ENCODE measurements at places on chromosomes 1 and 21. TPM values are rescaled to one million over a fixed set of nuclear protein-coding genes. Genes with fewer than 3 reads are reported as not detected.

Gene OR6K3
- not detected for polyA plus RNA-seq

Gene ETS2
- 133 TPM for polyA plus RNA-seq

DNA sequence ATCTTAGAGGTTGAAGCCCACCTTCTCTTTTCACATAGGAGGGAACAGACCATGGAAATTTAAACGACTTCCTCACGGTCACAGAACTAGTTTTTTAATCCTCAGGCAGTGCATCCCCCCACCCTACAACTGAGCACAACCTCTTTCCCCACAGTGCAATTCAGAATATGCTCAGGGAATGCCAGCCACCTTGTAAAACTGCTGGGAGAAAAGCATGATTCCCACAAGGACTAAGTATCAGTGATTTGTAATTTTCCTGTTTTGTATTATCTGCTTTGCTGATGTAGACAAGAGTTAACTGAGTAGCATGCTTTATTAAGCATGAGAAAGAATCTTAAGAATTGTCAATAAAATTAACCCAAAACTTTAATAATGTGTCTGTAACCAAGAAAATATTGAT lies 23.8 kb downstream of the TMEM50A start:
- no peak for DNase-seq

DNA sequence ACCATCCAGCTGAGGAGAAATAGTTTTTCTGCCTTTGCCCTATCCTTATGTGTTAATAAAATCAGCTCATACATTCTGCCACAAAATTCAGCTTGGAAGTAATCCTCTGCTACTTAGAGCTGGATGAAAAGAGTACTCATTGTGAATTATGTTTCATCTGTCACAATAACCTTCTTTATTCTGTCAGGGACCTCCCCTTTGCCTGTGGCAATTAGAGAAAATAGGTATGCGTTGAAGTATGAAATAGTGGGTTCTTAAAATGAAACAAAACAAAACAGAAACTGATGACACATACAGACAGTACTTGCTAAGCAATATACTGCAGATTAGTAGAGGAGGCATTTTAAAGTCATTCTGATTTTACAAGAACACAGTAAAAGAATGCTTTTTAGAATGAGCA lies 578.5 kb downstream of the USP25 start:
- no peak for DNase-seq

DNA sequence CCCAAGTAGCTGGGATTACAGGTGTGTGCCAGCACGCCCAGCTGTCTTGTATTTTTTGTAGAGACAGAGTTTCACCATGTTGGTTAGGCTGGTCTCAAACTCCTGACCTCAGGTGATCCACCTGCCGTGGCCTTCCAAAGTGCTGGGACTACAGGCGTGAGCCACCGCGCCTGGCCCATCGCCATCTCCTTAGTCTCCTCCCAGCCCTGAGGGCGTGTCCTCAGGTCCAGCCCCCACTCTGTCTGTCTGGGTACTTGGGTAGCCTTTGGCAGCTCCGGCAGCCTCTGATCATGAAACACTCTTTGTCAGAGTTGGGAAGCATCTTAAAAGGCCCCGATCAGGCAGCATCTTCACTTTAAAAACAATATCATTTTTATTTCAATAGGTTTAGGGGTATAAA lies 90.3 kb upstream of the DISP3 start:
- no peak for DNase-seq

- no peak for DNase-seq
Observed at GRCh38 chr1:204959836-204960235, 83.2 kb upstream of the CNTN2 start.

- DNase-seq = no peak
Observed at GRCh38 chr21:36889401-36889800, 77.1 kb downstream of the HLCS start.

- DNase-seq = no peak
Observed at GRCh38 chr1:86149591-86149990, 7.0 kb downstream of the COL24A1 start.

- no peak for DNase-seq
Observed at GRCh38 chr1:241857131-241857530, 9.1 kb downstream of the EXO1 start.

DNA sequence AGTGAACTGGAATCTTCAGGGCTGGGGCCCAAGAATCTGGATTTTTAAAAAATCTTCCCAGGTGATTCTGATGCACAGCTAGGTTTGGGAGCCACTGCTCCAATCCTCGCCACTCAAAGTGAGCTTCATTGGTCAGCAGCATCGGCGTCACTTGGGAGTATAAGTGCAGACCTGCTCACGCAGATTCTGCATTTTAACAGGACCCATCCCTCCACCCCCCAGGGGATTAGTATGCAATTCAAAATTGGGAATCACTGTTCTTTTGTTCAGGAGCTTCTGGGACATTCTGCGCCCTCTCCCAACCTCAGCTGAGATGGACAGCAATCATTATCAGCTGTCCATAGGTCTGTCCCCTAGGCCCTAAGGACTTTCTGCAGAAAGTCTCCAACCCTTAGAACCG lies 53.5 kb downstream of the LGR6 start:
- DNase-seq = peak; percentile 13

DNA sequence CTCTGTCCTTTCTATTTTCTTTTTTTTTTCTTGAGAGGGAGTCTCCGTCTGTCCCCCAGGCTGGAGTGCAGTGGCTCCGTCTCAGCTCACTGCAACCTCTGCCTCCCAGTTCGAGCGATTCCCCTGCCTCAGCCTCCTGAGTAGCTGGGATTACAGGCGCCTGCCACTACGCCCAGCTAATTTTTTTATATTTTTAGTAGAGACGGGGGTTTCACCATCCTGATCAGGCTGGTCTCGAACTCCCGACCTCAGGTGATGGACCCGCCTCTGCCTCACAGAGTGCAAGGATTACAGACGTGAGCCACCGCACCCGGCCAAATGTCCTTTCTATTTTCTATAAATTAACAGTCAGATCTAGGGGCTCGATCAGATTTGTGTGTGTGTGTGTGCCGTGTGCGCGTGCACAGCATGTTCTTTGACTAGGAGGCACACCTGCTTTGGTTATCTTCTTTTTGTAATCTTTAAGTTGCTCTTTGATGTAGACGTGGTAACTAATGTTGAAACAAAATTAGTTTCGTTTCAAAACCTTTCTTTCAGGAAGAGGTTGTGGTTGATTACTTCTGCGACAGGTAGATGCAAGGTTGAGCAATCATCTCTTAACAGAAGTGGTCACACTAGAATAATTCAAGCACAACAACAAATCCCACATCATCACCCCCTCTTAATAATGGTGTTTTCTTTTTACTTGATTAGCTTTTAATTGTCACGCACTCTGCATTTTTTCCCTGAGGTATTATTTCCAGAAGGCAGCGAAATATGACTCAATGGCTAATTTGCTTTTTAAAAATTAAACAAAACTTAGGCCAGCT lies 779 bp upstream of the DEGS1 start:
- DNase-seq = no peak

GRCh38 chr1:9198538-9199361 lies 35.8 kb upstream of the H6PD start:
- DNase-seq = no peak

- no peak for DNase-seq
Observed at GRCh38 chr1:21115098-21115760, 61.5 kb downstream of the EIF4G3 start.

All from sigmoid colon (tissue), 7 donors.